NCI-H1436 treated with DMSO at 0.1 percent for 48 hours (cell line): ENCODE measurements at places on chromosomes 11 and 22.
A peak's percentile ranks its signal among the peaks of the same experiment; 100 is the strongest.

DNA sequence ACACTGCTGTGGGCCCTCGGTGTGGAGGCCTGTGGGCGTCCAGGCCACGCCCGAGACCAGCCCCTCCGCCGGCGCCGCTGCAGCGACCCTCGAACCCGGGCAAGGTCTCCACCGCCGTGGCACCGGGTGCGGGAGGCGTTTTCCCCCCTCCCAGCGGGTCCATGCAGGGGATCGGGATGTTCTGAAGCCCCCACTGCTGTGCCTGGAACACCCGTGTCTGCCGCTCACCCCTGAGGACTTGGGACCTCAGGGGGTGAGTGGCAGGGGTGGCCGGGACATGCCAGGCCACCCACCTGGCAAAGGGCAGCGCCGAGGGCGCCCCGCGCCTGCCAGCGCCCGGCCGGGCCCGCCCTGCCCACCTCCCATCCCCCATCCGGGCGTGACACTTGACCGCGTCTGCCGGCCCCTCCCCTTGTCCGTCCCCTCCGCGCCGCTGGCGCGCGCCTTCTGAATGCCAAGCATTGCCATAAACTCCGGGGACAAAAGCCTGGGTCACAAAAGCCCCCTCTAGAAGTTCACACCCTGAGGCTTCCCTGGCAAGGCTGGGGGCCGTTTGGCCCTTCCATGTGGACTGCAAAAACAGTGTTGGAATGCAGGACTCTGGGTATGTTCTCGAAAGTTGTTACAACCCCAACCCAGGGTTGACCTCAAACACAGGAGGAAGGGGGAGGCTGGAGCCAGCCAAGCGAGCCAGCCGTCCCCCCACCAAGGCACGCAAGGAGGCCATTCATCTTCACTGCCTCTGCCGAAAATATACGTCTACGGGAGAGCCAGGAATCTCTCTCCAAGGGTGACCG is 819 bp upstream of the KCNQ1OT1 start:
- DNase-seq: no peak

- no peak for DNase-seq
These were observed at the start of gene SPDYC for GRCh38 chr11:65170058-65170534. Gene SPDYC (plus strand): TSS chr11:65170233. CDS start chr11:65171358, 1,125 bp downstream.

GRCh38 chr22:38204784-38205183 is 3.0 kb downstream of the MAFF start:
- DNase-seq: no peak

DNA sequence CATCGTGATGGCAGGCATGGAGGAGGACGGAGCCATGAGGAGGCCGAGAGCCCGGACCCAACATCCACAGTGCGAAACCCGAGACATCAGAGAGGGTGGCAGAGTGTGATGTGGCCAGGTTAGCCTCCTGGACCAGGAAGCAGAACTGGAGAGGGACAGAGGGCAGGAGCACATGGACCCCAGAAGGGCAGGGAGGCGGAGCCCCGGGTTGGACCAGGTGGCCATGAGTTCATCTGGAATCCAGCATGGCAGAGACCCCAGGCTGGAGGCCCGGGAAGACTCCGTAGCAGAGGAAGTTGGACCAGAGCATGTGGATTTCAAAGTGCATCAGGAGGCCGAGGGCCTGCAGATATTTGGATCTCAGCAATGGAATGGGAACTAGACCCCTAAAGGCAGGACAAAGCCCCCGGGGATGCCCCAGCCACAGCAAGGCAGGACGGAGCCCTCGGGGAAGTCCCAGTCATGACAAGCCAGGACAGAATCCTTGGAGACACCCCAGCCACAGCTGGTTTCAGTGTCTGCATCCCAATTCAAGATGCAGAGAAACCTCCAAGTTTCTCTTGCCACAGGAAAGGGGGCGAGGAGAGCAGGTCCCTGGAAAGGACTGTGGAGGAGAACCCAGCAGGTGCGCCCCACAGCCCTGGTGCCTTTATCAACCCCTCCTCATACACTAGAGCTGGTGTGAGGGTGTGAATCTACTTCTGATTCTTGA is 1393.4 kb downstream of the BRD1 start:
- DNase-seq: no peak

GRCh38 chr11:128610721-128611617 is 23.6 kb upstream of the ETS1 start:
- no peak for DNase-seq

GRCh38 chr22:19704355-19705015 is 9.8 kb upstream of the SEPTIN5 start:
- DNase-seq: no peak

- DNase-seq: no peak
These were observed 201.1 kb downstream of the BRD1 start for GRCh38 chr22:49626361-49627216.

DNA sequence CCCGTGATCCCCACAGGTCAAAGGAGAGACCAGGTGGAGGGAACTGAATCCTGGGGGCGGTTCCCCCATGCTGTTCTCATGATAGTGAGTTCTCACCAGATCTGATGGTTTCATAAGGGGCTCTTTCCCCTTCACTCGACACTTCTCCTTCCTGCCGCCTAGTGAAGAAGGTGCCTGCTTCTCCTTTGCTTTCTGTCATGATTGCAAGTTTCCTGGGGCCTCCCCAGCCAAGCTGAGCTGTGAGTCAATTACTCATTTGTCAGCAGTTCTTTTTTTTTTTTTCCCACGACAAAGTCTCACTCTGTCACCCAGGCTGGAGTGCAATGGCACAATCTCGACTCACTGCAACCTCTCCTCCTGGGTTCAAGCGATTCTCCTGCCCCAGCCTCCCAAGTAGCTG is 1530.4 kb downstream of the BRD1 start:
- DNase-seq: no peak

- DNase-seq: no peak
These were observed 395.6 kb downstream of the LARGE1 start for GRCh38 chr22:33524511-33525260.

DNA sequence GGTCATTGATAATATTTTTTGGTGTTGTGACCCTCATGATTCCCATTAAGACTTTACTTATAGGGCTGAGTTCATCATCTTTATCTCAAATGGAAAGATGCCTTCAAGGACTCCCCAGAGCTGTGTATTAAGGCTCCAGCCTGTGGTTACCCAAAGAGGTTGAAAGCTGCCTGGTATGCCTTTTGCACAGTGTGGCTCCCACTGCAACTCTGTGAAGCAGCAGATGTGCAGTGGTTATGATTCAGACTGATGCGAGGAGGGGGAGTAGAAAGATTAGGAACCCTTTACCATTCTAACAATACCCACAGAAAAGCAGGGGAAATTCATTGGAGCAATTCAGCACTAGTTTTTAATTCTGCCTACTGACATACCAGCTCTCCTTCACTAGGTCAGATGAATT is 560.0 kb downstream of the INSC start:
- DNase-seq: no peak

DNA sequence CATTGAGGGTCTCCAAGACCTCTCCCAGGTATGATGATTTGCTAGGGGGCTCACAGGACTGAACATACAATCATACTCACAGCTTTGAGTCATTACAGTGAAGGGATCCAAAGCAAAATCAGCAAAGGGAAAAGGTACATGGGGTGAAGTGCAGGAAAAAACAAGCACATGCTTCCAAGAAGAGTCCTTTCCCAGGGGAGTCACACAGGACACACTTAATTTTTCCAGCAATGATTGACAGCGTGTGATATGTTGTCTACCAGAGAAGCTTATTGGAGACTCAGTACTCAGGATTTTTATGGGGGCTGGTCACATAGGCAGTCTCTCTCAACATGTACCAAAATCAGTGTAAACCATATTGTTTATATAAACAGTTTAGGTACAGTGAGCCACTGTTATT is 25.3 kb downstream of the CUL5 start:
- no peak for DNase-seq

- no peak for DNase-seq
These were observed 51.0 kb downstream of the CTNND1 start for GRCh38 chr11:57812634-57813033.

- DNase-seq: no peak
These were observed 26.9 kb upstream of the MMP8 start for GRCh38 chr11:102751673-102752072.

DNA sequence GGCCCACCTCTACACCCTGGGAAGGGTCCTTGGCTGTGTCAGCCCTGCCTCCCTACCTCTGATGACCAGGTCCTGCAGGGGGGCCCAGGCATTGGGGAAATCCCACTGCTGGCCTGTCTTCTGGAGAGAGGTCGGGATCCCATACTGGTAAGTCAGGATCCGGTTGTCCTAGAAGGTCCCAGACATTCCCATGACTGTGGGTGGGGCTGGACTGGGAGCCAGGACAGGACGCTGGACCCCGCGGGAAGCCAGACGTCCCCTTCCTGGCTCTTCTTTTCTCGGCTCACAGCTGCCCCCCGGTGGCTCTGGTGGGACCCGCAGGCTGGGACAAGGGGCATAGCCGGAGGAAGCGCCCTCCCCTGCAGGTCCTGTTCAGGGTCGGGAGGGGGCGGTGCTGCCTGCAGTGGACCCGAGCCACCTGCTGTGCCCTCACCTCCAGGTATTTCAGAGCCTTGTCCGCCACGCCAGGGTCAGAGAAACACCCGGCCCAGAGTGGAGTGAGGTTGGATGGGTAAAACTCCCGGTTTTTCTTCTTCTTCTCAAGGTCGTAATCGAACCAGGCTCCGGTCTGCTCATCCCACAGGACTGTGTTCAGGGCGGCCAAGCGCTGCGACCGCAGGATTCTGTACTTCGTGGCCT is 20.0 kb downstream of the TREH start:
- peak; percentile 53 for DNase-seq

- DNase-seq: no peak
These were observed 245.4 kb downstream of the GRIK4 start for GRCh38 chr11:120756931-120757330.

DNA sequence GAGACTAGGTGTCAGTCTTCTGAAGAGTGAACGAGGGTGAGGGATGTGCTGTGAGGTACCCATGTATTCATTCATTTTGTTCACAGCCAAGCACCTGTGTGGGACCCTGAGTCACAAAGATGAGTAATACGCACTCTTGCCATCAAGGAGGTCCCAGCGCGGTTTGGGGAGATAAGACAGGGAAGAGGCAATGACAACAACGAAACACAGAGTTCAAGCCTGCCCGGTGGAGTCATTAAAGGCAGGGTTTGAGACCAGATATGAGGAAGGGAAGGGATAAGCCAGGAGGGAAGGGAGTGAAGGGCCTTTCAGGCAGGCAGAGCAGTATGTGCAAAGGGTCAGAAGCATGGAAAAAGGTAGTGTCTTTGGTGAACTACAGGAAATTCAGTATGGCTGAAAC is 4.6 kb downstream of the DCHS1 start:
- DNase-seq: no peak

DNA sequence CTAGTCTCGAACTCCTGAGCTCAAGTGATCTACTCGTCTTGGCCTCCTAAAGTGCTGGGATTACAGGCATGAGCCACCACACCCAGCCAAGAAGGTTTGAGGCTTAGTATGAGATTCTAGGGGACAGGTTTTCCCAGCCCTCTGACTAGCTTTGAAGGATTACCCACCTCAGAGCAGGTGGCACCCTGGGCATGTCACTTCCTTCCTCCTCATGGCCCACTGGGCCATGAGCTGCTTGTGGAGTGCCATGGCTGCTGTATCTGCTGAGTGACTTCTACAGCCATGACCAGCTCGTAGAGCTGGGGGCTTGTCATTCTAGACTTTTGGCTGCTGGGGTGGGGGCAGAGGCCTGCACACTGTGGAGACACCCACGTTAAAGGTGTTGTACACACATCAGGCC is 25.1 kb downstream of the TOM1 start:
- DNase-seq: no peak

DNA sequence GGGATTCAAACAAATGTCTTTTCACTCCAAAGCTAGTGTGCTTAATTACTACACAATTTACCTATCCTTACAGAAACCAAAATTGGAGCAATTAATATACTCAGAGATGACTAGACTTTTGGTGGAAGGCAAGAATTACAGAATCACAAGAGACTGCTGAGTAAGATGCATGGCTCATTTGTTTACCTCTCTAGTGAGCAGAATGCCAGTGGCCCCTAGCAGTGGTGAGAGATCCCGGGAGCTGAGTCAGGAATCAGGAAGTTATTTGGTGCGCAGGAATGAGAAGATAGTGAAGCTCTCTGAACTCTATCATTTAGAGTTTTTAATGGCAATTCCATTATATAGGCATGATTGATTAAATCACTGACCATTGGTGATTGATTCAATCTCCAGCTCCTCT is 188.9 kb upstream of the SESN3 start:
- no peak for DNase-seq

- DNase-seq: no peak
These were observed 29.8 kb upstream of the PPP6R3 start for GRCh38 chr11:68430801-68431200.

DNA sequence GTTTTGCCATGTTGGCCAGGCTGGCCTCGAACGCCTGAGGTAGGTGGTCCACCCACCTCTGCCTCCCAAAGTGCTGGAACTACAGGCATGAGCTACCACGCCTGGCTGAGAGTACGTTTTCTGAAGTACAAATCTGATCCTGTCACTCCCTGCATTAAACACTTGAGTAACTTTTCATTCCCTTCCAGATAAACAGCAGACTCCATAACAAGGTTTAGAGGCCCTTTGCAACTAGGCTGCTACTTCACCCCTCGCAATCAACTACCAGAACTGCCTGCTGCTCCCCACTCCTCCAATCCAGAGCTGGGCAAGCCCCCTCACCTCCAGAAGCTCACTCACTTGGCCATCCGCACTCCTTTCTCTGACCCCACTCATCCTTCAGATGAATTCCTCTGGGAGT is 1.5 kb downstream of the KCTD14 start:
- no peak for DNase-seq

GRCh38 chr22:41801147-41801819 is 804 bp downstream of the CCDC134 start:
- no peak for DNase-seq

- no peak for DNase-seq
These were observed 41.6 kb downstream of the WEE1 start for GRCh38 chr11:9615031-9615451.

DNA sequence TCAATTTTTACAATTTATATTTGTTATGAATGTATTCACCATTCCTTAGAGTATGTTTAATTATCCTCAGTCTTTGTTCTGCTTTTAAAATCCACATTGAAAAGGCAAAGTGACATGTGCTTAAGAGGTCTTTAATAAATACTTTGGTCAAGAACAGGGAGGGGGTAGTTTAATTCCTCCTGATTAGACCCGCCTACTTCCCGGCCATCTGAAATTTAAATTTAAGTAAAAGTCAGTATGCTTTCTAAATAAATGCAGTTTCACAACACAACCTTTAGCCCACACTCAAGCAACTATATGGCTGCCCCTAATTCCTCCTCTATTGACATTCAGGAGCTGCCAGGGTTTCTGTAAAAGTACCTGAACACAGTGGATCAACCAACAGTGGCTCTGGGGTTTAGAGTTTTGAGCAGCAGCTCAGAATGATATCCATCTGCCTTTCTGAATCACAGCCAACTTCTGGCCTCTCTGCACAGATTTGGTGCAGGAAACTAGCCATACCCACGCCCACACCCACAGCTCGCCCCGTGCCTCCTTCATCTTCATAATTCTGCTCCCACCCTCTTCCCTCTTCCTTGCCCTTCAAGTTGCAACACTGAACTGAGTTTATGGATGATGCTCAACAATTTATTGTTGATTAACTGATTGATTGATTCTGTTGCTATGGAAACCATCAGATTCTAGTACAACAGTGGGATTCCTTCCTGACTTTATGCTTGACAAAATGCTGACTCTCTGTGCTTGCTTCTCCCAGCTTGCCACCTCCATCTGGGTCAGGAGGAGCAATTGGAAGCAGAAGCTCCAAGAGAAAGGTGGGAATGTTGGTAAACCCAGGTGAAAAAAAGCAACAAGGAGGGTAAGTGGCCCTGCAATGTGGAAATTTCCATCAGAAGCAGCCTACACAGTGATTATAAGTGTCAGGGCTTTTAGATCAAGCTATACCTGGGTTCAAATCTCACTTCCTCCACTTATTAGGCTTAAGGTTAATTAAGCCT is 70.8 kb downstream of the PANX1 start:
- no peak for DNase-seq

GRCh38 chr11:85847436-85847835 is 7.7 kb upstream of the CCDC83 start:
- no peak for DNase-seq
